Epithelial cell of prostate (primary cell): ENCODE measurements at places on chromosomes 12 and 14.

GRCh38 chr14:75993567-75994041, 8.0 kb downstream of the IFT43 start:
- no peak for DNase-seq

- peak; percentile 88 for DNase-seq
These were observed 151.5 kb upstream of the SLC38A2 start for GRCh38 chr12:46523863-46524770.

- DNase-seq, result no peak
These were observed 256.0 kb downstream of the PPFIA2 start for GRCh38 chr12:81502912-81503695.

DNA sequence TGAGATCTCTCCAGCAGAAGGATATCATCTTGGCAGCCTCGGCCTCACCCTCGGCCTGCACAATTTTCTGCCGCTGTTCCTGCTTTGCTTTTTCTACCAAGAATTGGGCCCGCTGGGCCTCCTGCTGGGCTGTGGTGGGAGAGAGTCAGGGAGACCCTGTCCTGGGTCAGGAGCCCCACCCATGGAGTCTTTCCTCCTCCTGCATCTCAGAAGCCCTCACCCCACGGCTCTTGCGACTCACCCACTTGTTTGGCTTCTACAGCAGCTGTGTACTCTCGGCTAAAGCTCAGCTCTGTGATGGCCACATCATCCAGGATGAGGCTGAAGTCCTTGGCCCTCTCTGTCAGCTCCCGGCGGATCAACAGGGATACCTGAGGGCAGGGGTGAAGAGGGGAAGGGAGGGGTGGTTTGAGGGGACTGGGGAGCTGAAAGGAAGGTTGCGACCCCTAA, 2.8 kb downstream of the PHB2 start:
- DNase-seq, result no peak

GRCh38 chr12:67689385-67689784, 40.8 kb downstream of the DYRK2 start:
- no peak for DNase-seq

DNA sequence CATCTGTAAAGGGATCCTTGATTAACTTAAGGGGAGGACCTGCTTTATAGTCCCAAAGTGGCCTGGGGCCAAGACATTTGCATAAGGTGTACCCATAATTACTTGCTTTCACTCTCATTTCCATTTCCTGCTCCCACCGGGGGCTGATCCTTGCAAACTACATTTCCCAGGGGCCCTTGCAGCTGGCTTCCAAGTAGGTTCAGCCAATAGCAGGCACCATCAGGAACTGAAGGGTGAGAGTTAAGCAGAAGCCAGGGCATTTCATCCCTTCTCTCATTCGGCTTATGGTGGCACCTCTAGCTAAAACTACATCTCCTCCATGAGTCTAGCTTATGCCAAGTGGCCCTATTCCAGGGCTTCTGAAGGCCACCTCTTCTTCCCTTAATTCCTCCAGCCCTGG, 88.8 kb downstream of the CCDC60 start:
- DNase-seq, result no peak

DNA sequence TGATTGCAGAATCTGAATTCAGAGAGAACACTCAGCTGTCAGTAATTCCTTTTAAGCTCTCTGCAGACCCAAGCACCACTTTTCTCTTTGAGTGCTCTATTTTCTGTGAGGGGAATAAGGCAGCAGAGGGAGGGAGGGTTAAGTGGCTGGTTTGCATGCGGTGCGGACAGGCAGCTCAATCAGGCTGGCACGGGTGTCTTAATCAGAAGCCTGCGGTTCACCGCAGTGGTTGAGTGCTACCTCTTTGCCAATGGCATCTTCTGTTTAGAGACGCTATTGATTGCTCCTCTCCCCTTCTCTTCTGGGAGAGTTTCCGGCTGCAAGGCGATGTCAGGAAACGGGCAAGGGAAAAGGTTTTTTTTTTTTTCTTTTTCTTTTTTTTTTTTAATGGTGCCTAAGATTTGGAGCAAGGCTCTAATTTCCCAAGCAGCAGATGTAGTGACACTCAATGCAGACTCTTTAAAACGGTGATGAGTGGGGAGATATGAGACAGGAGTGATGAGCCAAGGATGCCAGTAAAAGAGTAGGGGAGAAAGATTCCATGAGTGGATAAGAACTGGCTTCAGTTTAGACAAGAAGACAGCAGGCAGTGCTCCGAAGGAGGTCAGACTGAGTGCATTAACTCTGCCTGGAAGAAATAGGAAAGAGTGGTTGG, 533.7 kb upstream of the SEL1L start:
- no peak for DNase-seq

DNA sequence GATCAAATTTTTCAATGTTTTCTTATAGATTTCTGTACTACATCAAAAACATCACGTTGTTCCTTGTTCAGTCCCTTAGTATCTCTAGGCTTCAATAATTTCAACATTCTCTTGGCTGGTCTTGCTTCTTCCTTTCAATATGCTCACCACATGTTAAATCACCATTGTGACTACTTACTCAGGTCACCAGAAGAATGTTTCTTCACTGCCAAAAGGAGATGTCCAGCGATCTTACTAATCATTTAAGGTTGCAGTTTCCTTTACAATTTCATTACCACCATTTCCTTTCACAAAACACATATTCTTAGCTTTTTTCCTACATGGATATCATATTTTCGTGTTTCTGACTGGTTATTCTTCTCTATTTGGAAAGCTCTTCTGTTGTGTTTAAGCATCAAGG, 363.8 kb downstream of the NAV3 start:
- peak; percentile 26 for DNase-seq

- no peak for DNase-seq
These were observed 268.4 kb downstream of the BCL11B start for GRCh38 chr14:99003646-99004045.

GRCh38 chr14:99242816-99243721, 28.9 kb downstream of the BCL11B start:
- no peak for DNase-seq

- no peak for DNase-seq
These were observed 81.7 kb upstream of the CCDC91 start for GRCh38 chr12:28108599-28108998.

DNA sequence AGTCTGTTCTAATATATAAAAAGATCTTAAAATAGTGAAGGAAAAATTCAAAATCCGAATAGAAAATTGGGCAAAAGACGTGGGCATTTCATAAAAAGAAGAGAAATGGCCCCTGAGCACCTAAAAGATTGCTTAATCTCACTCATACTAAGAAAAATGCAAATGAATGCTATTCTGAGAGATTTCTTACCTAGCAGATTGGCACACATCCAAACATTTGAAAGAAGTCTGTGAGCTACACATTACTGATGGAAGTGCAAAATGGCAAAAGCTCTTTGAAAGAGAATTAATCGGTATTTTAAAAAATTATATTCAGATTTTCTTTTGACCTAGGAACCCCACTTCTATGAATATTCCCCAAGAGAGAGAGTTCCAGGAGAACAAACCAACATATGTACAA, 280.4 kb upstream of the GARIN6 start:
- no peak for DNase-seq

DNA sequence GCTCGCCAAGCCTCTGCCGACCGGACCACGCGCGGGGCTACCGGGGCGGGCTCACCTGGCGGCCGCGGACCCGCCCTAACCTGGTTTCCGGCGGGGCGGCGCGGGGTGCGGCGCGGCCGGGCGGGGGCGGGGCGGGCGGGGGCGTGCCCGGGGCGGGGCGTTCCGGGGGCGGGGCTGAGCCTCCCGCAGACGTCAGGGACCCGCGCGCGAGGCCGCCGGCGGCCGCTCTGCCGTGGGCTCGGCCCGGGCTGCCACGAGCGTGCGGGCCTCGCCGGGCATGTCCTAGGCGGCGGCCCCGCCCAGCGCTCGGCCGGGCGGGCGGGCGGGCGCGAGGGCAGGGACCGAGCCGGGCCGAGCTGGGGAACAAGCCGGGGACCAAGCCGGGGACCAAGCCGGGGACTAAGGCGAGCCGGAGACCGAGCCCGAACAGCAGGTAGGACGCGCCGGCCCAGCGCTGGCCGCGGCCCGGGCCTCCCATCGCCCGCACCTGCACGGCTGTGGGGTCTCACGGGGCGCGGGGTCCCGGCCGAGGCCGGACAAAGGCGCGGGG, at the start of gene CEP170B:
TSS of gene CEP170B (plus strand) at position 188 of the 550 bp plus-strand sequence. CDS start 3,183 bp downstream, outside the sequence.
- no peak for DNase-seq

- DNase-seq, result no peak
These were observed 37.5 kb upstream of the MIS18BP1 start for GRCh38 chr14:45290547-45290946.

DNA sequence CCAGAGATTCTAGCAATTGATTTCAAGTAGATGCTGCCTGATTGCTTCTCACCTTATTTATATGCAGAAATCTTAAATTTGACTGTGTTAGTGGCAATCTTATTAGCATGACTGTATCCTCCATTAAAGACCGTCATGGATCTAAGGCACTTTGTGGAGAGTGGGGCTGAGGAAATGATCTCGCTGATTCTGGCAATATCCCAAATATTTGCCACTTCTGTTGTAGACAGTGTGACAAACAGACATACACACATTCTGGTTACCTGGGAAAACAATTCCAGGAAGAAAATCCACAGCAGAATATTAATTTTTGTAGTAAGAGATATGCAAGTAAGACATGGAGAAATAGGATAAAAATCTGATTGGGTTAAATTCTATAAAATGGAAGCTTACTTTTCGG, 269.0 kb upstream of the G2E3 start:
- no peak for DNase-seq

DNA sequence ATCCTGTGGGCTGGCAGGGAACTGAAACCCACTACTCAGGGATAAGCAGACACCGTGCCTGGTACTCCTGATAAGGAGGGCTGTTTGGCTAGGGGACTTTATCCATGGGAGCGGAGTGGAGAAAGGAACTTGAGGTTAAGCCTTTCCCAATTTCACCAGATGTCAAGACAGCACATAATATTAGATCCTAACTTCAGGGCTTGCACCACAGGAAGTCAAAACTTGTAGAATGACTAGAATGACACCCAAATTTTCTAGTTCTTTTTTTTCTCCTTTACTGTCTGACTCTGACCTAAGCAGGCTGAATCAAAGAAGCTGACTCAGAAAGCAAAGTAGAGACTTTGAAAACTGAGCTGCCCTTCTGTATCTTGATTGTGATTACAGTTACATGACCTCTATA, 7.1 kb upstream of the CGRRF1 start:
- DNase-seq, result no peak

- DNase-seq, result no peak
These were observed 30.9 kb upstream of the ANKRD9 start for GRCh38 chr14:102540315-102541028.

DNA sequence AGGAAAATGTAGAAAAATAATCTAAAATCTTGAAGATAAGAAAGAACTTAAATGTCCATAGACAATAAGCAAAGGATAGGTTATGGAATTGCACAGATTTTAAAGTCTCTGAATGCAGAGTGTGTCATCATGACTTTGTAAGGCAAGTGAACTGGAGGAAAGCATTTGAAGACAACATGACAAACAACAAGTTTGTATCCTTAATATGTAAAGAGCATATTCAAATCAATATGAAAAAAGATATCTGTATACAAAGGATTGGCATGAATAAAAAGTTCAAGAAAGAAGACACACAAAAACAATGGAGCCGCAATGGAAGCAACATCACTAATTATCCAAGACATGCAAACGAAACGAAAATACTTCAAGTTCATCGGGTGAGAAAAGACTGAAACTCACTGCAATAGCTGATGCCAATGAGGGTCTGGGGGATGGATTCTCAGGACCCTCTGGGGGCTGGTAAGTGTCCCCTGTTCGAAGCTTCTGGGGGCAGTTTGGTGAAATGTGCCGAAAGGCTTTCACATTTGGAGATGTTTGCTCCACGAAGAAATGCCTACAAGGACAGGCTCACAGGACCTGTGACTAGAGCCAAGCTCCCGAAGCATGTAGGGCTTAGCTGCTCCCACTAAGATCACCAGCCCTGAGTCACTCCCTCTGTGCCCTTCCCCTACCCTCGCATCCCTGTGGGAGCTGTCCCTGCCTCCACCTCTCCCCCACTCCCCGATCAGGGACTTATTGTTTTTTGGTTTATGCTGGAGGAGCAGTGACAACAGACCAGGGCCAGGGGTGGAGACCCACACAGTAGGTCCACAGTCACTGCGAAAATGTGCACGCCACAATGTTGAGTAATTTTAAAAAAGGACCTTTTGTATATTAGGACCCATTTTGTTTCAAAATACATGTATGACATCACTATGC, 345.7 kb upstream of the SFSWAP start:
- DNase-seq, result no peak

GRCh38 chr14:23078692-23079116, 16.2 kb downstream of the ACIN1 start:
- peak; percentile 57 for DNase-seq

DNA sequence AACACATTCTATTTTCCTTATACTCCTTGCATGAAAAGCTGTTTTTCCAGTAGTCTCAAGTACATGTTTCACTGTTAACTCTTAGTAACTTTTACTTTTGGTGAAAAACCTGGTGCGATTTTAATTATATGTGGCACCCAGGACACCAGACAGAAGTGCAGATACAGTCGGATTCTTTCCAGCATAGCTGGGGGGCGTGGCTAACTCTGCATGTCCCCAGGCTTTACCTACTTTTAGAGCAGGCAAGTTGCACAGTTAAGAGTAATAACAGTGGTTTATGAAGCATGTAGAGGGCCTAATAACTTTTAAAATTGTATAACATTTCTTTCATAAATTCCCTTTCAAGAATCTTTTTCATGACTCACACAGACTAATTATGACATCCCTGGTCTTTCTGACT, 70.7 kb downstream of the HSD17B6 start:
- no peak for DNase-seq

DNA sequence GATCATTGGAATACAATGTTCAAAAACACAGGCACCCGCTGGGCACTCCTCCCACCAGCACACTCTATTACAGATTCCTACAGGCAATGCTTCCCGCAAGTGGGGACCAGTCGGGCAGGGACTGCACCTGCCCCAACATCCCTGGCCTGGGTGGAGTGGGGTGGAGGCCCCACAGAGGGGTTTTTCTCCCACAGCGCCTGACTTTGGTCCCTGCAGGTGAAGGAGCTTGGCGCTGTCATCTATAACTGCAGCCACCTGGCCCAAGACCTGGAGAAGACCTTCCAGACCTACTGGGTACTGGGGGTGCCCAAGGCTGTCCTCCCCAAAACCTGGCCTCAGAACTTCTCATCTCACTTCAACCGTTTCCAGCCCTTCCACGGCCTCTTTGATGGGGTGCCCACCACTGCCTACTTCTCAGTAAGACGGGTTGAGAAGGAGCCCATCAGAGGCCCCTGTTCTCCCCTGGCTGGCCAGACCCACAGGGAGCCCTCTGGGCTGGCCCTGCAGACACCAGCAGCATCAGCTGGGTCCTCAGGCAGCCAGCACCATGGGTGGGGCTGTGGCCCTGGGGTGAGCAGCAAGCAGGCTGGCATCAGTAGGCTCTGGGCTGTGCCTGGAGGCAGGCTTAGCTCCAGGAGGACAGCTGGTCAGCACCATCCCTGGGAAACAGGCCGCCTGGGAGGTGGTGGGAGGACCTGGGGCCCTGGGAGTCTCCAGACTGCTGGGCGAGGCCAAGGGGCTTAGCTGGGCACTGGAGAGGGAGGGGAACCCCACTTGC, 6.0 kb downstream of the PLD4 start:
- no peak for DNase-seq

- no peak for DNase-seq
These were observed 22.6 kb downstream of the PLXNC1 start for GRCh38 chr12:94170690-94171594.

GRCh38 chr12:21547437-21547836, 21.3 kb downstream of the SPX start:
- DNase-seq, result no peak

- no peak for DNase-seq
These were observed 27.3 kb upstream of the KLRF1 start for GRCh38 chr12:9799961-9800360.

GRCh38 chr14:21991130-21991529, 317.5 kb upstream of the OR4E1 start:
- DNase-seq, result no peak
